Lung microvascular endothelial cell (primary cell): ENCODE measurements at places on chromosomes 1 and 21. TPM values are rescaled to one million over a fixed set of nuclear protein-coding genes. Genes with fewer than 3 reads are reported as not detected.

FAM72A gene
- total RNA-seq = 3.0 and 3.7 TPM in 2 replicates

PTPRF gene
- 59.9 and 68.8 TPM in 2 replicates for total RNA-seq

PTBP2 gene
- total RNA-seq = 6.8 and 11.5 TPM in 2 replicates

GSTM5 gene
- under 0.01 TPM in 1 of 2 replicates, not detected in the other for total RNA-seq

TMEM63A gene
- total RNA-seq = 4.1 and 4.4 TPM in 2 replicates

CHI3L2 gene
- not detected in 2 replicates for total RNA-seq

BMP8B gene
- under 0.01 and 0.20 TPM in 2 replicates for total RNA-seq

PTPN22 gene
- under 0.01 and 0.44 TPM in 2 replicates for total RNA-seq

PLPP3 gene
- total RNA-seq = 21.1 and 58.1 TPM in 2 replicates

AMPD1 gene
- total RNA-seq = not detected in 2 replicates

TXLNA gene
- total RNA-seq = 46.6 and 64.9 TPM in 2 replicates

TMEM200B gene
- 0.20 and 0.22 TPM in 2 replicates for total RNA-seq

CD101 gene
- under 0.01 and 0.44 TPM in 2 replicates for total RNA-seq

GIPC2 gene
- total RNA-seq = 25.3 and 32.3 TPM in 2 replicates
